ENCODE measurements at places on chromosomes 11 and 22.
A peak's percentile ranks its signal among the peaks of the same experiment; 100 is the strongest.

- no peak for DNase-seq
These were observed 59.8 kb downstream of the CYTH4 start for GRCh38 chr22:37342065-37342464.

DNA sequence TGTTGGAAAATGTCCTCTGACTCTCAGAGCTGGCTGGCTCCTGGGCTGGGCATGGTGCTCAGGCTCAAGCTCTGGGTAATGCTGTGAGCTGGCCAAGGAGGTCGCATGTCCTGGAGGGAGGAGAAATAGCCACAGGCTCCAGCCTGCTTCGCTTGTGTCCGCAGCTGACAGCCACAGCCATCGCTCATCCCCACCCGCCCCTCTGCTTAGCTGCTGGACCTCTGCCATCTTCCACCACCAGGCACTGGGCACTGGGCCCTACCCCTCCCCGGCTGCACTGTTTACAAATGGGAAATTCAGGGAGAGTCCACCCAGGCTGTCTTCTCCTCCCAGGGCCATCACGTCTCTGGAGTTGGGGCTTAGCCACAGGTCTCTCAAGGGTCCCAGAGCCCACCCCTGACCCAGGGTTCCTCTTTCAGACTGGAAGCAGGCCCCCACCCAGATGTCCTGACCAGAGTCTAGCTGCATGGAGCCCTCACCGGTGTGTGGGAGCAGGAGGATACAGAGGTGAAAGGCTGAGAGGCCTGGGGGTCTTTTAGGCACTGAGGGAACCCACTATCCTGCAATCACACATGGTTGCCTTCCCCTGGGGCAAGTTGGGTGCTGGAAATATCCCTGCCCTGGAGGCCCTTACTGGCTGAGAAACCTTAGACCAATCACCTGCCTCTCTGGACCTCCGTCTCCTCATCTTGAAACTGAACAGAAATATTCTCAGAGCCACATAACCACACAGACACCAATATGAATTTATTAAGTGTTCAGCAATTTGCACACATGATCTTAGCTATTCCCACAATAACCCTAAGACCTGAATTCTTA, 62.7 kb downstream of the CD82 start:
- DNase-seq = peak; percentile 20

DNA sequence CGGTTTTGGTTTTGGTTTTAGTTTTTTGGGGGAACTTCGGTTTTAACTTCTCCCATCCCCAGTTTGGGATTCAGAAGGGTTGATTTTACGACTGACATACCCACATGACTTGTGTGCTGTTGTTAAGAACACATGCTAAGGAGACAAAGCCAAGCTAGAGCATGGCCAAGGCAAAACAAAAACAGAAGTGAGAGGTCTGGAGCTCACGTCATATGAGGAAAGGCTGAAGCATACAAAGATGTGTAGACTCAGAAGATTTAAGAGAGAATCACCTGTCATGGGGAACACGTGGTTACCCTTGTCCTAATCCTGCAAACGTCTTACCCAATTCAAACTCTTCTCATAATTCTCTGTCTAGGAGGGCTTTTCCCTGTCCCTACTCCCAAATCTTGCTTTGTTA, 465.0 kb downstream of the FAM181B start:
- no peak for DNase-seq

DNA sequence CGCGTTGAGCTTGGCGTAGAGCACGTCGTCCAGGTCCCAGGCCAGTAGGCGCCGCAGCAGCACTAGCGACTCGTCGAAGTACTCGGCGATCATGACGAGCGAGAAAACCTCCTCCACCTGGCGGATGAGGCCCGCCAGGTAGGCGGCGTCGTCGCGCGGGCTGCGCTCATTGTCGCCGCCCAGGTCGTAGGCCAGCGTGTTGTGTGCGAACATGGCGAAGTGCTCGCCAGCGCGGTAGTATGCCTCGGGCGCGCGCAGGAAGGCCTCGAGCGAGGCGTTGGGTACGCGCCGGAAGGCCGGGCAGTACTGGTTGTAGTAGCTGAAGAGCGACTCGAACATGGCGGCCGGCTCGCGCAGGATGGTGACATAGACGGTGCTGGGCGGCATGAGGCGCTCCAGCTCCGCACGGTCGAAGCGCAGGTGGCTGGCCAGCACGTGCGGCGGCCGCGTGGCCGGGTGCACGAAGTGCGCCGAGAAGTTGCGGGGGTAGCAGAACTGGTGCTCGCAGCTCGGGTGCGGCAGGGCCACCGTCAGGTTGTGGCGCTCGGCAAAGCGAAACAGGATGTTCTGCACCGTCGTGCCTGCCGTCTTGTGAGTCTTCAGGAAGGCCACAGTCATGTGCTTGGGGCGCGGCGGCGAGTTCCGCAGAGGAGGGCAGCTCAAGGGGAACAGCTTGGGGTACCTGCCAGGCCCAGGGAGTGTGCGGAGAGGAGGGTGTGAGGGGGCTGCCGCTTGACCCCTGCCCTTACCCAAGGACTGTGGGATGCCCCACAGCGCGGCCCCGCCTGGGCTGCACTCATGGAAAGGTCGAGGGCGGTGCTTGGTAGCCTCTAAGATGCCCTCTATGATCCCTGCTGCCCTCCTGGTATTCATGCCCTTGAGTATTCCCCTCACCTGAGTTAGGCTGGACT, 5.7 kb downstream of the GAL3ST3 start:
- DNase-seq = no peak

DNA sequence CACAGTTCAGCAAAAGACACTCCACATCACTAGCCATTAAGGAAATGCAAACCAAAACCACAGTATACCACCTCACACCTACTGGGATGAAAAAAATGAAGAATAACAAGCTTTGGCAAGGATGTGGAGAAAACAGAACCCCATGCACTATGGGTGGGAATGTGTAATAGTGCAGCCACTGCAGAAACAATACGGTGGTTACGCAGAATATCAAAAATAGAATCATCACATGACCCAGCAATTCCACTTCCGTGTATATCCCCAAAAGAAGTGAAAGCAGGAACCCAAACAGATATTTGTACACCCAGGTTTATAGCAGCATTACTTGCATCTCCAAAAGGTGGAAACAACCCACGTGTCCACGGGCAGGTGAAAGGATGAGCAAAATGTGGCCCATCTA, 20.8 kb downstream of the CARS1 start:
- no peak for DNase-seq

DNA sequence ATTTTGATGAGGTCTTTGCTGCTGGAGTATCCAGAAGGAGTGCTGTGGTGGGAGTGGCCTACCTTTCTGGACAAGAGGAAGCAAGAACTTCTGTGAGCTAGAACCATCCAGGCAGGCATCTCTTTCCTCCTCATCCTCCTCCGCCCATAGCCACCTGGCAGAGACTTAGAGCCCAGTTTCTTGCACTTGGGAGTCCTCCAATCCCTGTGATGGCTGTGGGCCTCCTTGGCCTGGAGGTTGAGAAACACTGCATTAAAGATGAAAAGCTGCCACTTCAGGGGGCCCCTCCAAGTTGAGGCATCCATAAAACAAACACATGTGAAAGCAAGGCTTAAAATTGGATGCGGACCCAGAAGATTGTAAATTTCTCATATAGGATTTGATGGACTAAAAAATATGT, 110.3 kb downstream of the ZBTB16 start:
- DNase-seq = no peak

- no peak for DNase-seq
These were observed 29.5 kb downstream of the C11orf58 start for GRCh38 chr11:16767957-16768356.

DNA sequence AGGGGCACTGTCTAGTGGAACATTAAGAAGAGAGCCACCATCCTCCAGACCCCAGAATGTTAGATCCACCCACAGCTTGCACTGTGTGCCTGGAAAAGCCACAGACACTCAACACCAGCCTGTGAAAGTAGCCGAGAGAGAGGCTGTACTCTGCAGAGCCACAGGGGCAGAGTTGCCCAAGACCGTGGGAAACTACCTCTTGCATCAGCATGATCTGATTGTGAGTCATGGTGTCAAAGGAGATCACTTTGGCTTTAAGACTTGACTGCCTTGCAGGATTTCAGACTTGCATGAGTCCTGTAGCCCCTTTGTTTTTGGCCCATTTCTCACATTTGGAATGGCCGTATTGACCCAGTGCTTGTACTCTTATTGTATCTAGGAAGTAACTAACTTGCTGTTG, 115.9 kb upstream of the CCDC179 start:
- DNase-seq = no peak

DNA sequence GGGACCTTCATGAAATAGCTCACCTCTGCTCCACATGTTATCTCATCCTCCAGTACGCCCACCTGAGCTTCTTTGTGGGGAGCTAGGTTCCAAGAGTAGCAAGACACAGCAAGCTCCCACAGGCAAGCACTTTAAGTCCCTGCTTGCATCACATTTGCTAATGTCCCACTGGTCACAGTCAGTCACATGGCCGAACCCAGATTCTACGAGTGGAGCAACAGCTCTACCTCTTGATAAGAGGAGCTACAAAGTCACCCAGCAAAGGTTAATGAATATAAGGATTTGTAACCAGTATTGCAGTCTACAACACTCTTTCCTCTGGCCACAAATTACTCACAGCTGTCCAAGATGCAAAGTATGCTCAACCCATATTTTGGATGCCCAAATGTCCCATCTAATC, 15.2 kb upstream of the MS4A15 start:
- DNase-seq = no peak

DNA sequence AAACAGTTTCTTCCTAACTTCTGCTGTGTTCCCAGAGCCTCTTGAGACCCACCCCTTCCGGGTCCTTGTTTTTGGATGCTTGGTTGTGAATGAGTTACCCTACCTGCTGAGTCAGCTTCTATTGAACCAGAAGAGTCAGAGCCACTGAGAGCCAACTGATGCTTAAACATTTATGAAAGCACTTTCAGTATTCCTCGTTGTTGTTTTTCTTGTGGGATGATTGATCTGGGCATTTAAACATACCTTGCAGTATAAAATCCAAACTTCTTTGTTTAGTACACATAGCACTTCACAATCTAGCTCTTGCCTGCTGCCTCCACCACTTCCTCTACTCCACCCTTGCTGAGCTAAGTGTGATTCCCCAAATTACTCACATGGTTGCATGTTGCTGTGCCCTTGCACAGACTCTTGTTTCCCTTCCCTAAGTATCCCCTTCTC, 5.5 kb downstream of the PRSS23 start:
- DNase-seq = no peak

GRCh38 chr11:65390099-65390941, 3.9 kb downstream of the FRMD8 start:
- DNase-seq = no peak

DNA sequence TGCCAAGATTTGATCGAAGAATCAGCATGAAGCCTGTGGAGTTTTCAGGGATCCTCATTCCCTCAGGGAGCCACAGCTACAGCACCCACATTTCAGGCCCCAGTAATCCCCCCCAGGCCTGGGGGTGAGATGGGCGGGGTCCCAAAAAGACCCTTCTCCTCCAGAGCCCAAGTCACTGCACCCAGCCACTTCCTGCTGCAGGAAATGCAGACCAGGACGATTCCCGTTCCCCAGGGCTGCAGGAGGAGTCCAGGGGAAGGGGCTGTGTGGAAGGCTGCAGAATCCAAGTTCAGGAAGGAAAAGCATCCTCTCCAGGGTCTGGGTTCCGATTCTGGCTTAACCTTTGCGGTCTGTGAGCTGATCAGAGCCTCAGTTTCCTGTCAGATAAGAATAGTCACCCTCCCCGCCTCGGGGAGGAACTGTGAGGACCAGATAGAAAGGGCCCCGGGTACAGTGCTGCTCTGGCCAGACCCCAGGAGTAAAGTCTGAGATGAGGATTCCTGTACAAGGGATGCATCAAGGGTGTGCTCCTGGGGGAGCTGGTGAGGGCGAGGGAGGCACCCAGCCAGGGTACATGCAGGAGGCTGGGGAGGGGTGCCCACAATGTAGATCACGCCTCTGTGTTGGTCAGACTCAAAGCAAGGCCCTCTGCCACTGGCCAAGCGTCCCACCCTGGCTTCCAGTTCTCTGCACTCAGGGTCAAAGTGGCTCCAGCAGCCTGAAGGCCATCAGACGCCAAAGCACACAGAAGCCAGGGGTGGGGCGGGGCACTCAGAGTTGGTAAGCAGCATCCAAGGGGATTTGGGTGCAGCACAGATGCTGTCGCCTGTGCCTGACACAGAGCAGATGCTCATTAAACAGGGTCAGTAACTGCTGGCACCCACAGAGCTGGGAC, 30.1 kb upstream of the TP53I11 start:
- DNase-seq = no peak

DNA sequence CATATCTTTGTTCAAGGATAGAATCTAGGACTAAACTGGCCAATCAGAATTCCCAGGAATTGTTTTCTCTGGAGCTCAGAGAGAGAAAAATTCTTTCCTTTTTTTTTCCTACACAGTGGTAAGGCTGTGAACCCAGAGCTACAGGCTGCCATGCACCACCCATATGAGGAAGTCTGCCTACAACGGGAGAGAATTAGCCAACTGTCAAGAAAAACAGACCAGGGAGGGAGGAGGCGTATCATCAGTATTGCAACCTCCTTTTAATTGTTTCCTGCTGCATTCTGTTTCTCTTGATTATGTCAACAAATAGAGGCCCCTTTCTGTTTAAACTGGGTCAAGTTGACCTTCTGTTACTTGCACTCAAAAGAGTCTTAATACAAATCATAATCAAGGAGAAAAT, 176.5 kb upstream of the UBASH3B start:
- no peak for DNase-seq

DNA sequence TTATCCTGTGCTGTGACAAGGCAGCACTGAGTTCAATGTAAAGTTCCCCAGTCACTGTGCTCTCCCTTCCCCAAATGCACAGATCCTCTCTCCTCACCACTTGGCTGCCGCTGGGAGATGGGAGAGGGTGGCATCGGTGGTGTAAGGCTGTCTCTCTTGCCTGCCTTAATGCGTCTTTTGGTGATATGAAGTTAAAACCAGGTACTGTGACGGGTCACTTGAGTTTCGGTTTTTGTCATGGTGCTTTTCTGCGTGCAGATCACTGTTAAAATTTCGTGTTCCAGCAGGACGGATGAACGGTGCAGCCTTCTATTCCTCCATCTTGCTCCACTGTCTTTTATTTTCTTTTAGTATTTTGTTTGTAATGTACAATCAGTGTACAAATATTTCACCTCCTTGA, 18.6 kb downstream of the GLB1L2 start:
- DNase-seq = no peak

GRCh38 chr11:83760932-83761331, 474.8 kb upstream of the CCDC90B start:
- no peak for DNase-seq

GRCh38 chr11:123020968-123021367, 39.3 kb upstream of the BSX start:
- peak; percentile 12 for DNase-seq

GRCh38 chr11:115471367-115471766, 32.8 kb downstream of the CADM1 start:
- no peak for DNase-seq
